Dermis microvascular lymphatic vessel endothelial cell (primary cell): ENCODE measurements at places on chromosomes 16 and 17.

GRCh38 chr16:48113001-48113400, 42.8 kb downstream of the ABCC12 start:
- DNase-seq: no peak

GRCh38 chr16:46895399-46896313, 11.5 kb downstream of the GPT2 start:
- no peak for DNase-seq

GRCh38 chr16:20906341-20907255, 6.0 kb downstream of the LYRM1 start:
- DNase-seq: no peak

DNA sequence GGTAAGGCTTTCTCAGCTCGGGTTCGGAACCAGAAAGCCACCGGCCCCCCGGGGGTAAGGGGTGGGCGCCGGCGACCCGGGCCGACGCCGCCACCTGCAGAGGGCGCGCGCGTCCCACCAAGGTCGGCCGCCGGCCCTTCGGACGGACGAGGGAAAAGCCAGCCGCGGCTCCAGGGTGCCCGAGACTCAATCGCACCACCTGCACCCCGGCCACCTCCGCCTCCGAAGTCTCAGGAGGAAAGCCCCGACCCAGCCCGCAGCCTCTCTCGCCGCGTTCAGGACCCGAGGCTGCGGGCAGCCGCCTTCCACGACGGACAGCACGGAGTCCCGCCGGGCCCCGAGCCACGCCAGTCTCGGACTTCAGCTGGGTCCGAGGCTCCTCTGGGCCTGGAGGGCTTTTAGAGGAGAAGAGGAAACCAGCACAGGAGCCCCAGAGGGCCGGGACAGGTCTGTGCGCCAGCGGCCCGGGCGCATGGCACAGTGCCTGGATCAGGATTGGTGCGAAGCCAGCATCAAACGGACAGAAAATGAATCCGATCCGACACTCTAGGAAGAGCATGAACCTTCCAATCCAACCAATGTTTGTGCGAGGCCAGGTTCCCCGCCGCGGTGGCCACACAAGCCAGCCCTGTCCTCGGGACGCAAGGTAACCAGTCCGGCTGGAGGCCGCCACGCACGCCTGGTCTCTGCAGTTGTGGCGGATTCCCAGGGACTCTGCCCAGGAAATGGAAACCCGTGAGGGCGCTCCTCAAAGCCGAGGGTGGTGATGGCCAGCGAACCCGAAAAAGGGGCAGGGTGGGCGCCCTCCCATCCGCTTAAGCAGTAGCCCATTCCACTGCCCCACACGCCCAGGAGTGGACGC, 6.7 kb downstream of the CBX8 start:
- peak; percentile 41 for DNase-seq

DNA sequence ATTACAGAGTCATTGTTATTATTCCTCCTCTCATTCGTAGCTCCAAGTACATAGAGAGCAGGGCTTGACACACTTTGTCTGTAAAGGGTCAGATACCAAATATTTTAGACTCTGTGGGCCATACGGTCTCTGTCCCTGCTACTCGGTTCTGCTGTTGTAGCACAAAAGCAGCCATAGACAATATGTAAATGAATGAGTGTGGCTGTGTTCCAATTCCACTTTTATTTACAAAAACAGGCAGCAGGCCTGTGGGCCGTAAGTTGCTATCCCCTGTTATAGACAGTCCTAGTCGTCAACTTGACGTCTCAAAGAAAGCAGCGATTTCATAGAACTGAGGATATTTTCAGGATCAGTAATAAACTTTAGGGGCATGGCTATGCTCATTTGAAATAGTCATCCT, 161.6 kb downstream of the MSI2 start:
- DNase-seq: no peak

DNA sequence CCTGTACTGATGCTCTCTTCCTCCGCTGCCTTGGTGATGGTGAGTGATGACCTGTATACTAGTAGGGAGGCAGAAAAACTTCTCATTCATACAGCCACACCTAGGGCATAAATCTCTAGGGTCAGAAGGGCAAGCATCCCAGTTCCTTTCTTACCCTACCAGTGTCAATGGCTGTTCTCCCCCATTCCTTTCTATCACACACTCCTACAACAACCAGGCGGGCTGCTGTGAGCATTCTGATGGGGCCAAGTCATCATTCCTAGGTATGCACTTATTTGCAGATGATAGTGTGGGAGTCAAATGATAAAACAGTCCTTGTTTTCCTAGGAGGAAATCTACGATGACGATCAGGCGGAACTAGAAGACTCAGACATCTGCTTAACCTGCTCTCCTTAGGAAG, 14.0 kb upstream of the SLC6A4 start:
- DNase-seq: no peak

- DNase-seq: no peak
Measured at GRCh38 chr17:41658846-41659245, 29.8 kb upstream of the EIF1 start.

DNA sequence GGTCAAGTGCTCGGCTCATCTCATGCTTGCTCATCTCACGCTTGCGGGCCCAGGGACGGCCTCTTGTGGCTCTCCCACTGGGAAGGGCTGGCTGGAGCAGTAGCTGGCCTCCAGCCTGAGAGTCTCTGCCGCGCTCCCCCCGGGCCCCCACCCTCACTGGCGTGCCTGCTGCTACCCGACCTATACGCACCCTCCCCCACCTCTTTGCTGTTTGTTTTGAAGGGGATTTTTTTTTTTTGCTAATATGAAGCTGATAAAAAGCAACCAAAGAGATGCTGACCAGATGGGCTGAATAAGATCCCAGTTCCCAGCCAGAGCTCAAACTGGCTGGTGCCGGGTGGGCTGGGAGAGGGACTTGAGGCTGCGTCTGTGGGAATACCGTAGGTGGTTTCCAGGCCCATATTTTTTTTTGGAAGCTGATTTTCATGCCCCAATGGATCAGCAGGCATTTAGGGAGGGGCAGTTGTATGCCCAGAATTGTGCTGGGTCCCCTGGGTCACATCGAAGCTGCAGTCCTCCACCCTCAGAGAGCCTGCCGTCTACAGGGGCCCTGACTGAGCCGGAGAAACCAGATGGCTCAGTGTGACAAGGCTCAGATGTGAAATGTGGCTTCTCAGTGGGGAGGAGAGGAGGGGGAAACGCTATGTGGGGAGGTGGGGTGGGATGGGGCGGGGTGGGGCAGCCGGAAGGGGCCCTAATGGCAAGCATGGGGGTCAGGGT, 115.0 kb downstream of the RAP1GAP2 start:
- no peak for DNase-seq

- no peak for DNase-seq
Measured at GRCh38 chr17:62673614-62674362, 46.3 kb downstream of the MRC2 start.

DNA sequence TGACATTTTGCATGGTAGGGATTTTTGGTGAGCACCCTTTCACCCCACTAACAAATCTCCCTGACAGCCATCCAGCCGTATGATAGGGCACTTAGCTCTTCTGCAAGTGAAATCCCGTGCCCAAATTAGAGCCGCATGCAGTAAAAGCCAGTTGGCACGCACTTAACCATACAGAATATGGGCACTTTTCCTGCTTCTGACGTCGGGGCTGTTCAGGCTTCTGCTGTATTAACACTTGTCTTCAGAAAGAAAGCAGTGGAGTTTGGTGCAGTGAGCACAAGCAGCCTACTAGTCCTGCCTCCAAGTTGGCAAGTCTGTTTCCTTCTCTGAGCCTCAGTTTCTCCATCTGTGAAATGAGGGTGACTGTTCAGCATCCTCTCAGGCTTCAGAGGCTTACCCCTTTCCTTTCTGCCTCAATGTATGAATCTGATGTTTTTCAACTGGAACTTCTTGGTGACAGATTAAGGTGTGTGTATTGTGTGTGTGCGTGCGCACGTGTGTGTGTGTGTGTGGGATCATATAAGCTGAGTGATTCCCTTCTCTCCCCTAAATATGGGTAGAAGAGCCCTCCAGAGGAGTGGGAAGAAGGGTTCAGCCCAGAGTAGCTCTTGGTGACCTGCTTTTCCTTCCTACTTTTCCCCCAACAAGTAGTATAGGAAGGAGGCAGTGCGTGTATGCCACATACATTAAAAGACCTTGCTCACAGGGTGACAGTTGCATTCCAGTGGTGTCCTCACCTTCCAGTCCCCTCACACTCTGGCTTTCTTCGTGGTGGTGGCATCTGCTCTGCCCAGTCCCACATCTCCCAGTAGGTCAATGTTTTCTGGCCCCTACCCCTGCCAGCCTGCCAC, 19.0 kb downstream of the IGF2BP1 start:
- DNase-seq: no peak

DNA sequence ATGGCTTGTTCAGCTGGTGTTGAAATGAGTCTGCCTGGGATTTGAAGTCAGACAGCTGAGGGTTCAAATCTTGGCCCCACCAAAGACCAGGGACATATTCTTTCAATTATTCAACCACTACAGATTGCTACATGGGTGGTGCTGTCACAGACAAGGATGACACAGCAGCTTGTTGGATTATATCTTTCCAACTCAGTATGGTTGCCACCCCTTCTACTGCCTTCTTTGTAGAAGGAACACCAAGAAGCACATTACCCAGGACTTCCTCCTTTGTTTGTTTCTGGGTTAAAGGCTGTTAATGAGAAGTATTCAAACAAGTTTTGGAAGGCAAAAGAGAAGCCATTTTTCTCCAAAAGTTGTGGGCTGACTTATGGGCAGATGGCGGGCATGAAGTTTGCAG, 78.6 kb downstream of the COPRS start:
- DNase-seq: no peak

- DNase-seq: no peak
Measured at GRCh38 chr17:56890390-56890789, 23.5 kb downstream of the TRIM25 start.

DNA sequence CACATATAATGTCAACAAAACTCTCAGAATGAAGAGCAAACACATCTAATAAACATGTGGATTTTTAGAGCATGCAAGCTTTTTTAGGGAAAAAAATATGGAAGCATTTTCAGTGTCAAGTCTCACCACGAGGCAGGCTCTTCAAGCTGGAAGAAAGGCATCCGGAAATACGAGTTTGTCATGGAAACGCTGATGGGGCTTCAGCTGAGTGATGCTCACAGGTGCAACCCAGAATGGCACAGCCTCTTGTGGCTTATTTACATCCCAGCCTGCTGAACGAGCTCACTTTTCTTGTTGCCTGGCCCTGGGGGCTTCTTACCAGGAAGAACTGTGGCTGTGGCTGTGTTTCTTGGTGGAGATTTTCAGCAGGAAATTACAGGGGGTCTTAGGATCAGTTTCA, 24.1 kb upstream of the DYNLL2 start:
- no peak for DNase-seq

DNA sequence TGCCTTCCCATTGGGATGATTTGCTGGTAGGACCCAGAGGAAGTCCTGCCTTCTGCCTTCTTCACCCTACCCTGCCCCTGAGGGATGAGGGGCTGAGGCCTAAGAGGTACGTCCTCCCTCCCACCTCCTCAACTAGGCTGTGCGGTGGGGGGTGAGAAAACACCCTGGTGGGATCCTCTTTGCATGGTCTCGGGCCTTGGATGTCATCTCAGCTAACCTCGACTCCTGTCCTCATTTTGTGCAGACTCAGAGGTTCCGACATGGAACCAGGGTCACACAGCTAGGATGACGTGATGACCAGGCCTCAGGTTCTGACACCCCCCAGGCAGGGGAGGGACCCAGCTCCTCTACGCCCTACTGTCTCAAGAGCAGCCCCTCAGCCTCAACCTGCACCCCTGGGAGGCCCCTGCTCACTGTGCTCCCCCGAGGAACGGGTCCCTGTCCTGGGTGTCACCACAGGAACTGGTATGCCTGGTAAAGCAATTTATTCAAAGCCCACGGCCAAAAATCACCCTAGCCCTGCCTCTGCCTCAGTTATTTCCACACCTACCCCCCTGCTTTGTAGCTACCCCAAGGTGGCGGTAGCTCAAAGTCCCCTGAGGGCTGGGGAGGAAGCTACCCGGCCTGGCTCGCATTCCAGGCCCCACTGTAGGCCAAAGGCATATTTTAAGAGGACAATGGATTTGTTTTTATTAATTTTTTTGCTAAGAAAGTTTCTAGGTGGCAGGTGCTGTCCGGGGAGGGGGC, 17.5 kb downstream of the UNC13D start:
- peak; percentile 25 for DNase-seq

GRCh38 chr17:66178642-66179041, 13.3 kb downstream of the CEP112 start:
- no peak for DNase-seq

DNA sequence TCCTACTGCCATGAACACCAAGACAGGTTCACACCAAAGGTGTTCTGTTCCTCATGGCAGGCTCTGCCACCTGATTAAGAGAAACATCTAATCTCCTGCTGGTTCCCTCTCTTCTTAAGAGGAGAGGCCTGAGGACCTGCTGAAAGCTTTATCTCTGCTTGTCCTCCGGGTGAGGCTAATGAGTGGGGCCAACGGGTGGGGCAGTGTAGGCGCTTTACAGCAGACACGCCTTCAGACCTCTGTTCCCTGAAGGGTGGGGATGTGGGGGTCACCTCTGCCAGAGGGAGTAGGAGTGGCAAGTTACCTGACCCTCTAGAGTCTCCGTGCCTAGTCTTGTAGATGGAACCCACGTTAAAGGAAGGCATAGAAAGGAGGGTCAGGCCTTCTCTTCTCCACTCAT, 4.2 kb upstream of the MRM1 start:
- DNase-seq: no peak

- DNase-seq: no peak
Measured at GRCh38 chr17:71019699-71020098, 850.4 kb downstream of the KCNJ2 start.

- no peak for DNase-seq
Measured at GRCh38 chr17:49403514-49404289, 11.0 kb downstream of the PHB1 start.

- DNase-seq: no peak
Measured at GRCh38 chr17:69207151-69207550, 21.5 kb downstream of the ABCA10 start.

DNA sequence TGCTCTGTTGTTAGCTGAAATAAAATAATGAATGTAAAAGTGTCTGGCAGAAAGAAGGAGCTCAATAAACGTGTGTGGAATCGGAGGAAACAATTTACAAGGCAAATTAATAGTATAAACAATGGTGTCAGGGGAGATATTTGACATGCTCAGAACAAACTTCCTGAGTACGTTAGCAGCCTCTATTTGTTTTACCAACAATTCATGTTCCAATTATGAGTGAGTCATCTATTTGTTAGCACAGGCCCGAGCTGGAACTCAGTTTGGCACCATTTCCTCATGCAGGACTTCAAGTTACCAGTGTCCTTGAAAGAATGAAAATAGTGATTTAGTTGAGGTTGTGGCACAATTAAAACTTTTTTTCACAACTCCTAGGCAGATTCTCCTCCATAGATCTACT, 9.1 kb downstream of the ASIC2 start:
- DNase-seq: peak; percentile 68

DNA sequence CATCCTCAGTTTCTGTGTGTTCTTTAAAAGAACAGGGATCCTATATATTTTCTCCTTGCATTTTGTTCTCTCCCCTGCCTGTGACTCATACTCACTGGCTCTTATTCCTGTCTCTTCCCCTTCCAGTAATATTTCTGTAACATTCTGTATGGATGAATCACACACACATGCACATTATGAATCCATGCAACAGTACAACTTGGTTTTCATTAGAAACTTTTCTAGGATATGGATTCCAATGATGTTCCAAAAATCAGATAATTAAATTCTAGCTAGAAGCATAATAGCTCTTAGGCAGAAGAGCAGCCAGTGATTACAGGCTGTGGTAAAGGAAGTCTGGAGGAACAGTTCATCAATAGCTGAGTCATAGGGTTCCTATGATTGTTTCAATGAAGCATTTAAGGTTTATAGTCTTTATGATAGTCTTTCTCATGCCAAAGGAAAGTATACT, 119.6 kb upstream of the PMFBP1 start:
- DNase-seq: peak; percentile 31
